ENCODE measurements at places on chromosomes 4 and X.

DNA sequence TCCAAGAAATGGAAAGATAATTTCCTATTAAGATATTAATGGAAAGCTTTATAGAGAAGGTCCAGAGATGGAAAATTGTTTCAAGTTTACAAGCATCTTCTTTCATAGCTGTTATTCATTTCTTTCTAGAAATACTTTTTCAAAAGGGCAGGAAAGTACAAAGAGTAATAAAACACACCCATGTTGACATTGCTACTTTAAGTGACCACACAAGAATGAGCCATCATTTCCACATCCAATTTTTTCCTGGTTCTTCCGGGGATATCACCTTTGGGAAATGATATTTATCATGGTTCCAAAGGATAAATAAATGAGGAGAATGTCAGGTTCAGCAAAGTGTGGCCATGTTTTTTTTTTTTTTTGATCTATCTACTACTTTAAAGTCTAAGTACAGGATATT is 4.5 kb downstream of the GLRA2 start:
- DNase-seq: no peak

GRCh38 chr4:37620176-37620575 is 66.0 kb downstream of the RELL1 start:
- no peak for DNase-seq

- DNase-seq: peak; percentile 56
Measured at GRCh38 chr4:141684785-141685184, 48.4 kb downstream of the IL15 start.

DNA sequence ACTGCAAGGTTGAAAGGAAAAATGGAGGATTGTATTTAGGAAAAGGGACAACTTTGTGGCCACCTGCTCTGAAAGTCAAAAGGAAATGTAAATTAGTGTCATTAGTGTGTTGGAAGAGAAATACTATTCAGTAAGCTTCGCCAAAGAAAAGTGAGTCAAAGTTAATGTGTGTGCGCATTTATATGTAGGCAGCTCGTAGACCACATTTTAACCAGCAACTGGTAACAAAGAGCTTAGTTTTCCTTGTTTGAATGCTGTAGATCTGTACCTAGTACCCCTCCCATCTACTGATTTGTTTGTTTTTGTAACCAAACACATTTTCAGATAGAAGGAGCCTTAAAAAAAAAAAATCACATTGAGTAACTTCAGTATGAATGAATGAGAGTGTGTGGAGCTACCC is 69.3 kb downstream of the GPAT3 start:
- DNase-seq: no peak

DNA sequence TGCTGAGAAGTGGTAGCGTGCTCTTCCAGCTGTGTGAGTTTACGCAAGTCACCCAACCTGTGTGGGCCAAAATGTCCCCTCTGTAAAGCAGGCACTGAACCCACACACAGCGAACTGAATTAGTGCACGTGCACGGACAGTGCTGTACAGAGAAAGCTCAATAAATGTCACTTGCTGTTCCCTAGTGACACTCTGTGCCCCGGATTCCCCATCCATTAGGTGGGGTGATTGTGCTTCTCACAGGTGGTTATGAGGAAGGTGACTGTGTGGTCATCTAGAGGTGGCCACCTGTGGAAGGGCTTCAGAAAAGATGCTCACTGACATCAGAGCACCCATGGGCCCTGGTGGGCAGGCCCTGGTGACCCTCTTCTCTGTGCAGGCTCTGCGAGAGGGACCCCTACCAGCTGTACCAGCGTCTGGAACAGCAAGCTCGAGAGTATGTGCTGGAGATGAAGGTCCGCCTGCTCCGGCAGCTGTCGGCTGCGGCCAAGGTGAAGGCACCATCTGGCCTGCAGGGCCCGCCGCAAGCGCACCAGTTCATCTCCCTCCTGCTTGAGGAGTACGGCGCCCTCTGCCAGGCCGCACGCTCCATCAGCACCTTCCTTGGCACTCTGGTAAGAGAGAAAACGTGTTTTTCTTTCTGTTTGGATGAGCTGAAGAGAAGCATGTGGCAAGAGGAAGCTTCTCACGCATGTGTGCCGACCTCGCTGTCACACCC is 94.3 kb downstream of the FAM193A start:
- DNase-seq: no peak

GRCh38 chr4:157806184-157806583 is 366.6 kb downstream of the GASK1B start:
- no peak for DNase-seq

GRCh38 chr4:81595287-81595686 is 123.6 kb upstream of the RASGEF1B start:
- no peak for DNase-seq

DNA sequence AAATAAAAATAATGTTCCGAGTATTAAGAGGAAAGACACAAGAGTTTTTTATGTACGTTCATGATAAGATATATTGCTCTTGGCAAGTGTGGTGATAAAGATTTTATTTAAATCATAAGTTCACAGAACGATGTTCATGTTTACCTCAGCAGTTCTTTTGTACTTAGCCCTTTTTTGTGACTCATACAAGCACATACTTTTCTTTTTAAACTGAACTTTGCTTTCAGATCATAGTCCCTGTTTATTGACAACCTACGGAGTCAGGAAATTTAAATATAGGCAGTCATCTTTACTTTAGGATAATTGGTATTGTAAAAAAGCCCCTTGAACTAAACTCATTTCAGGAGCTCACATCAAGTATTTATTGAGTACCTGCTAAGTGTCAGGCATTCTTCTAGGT is 1.3 kb upstream of the CTSO start:
- DNase-seq: no peak
